ENCODE measurements at places on chromosomes 7 and 10.

DNA sequence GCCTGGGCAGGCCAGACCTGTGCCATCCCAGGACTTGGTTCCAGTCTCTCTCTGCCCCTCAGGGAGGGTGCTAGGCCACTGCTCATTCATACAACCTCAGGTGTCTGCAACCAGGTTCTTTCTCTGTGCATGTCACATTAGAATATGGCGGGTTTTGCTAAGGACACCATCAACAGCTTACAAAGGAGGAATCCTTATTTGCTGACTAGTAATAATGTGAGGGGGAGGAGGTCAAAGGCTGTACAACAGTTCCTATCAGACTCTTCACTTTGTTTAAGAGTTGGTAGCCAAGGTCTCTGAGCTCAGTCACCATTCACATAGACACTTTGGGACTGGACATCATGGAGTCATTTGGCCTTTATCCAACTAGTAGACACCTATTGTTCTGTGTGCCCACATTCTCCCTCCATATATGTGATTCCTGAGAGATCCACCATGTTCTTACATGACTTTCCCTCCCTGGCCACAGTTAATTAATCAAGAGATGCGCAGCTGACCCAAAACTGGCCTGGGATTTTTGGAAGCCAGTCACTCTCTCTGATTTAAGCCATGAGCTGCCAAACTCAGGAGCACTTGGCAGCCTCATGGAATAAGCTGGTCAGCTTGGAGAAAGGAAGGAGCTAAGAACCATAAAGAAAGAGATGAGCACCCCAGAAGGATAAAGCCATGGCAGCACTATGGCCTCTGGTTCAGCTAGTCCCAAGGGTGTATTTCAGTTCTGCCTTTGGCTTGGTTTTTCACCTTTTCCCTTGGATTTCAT, 51.2 kb downstream of the DPCD start:
- DNase-seq, result no peak

GRCh38 chr10:11322698-11323097, 288.8 kb downstream of the USP6NL start:
- DNase-seq, result no peak

GRCh38 chr7:94241402-94241925, 153.2 kb upstream of the COL1A2 start:
- no peak for DNase-seq

GRCh38 chr10:32239769-32240168, 107.2 kb downstream of the EPC1 start:
- no peak for DNase-seq

DNA sequence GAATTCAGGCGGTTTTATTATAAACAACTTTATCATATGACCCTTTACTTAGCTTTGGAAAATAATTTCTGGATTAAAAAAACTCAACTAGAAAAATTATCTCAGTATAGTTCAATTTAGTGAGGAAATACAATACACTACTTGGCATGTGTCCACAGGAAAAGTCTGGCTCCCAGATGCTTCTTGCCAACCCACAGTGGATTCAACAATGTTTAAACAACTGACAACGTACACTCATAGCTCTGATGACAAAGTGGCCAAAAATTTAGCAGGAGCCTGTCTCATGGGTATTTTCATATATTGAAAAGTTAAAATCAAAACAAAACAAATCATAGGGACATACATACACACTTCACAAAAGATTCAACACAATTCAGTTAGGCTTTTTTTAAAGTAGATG, 158.8 kb downstream of the SKAP2 start:
- DNase-seq, result no peak

DNA sequence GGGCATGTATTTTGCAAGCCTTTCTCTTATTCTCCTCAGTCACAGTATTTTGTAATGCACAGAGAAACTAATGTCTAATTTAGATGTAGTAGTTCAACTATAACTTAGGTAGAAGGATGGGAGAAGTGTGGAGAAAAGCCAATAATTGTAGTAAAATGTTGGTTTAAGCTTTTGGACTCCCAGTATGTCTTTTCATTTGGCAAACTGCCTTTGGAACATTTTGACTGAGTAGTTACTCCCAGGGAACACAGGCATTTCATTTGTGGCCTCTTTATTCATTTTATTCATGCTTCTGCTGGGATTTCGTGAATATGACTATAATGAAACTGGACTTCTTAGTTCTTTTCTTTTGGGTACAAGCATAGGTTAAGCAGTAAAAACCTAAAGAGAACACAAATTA, 79.0 kb downstream of the EXOC4 start:
- DNase-seq, result no peak

Data from CD4-positive, alpha-beta T cell treated with Interleukin-12 subunit alpha and Interleukin-12 subunit beta, for 1 hour (primary cell).